ENCODE measurements at places on chromosomes 5 and 9. TPM values are rescaled to one million over a fixed set of nuclear protein-coding genes. Genes with fewer than 3 reads are reported as not detected.

DNA sequence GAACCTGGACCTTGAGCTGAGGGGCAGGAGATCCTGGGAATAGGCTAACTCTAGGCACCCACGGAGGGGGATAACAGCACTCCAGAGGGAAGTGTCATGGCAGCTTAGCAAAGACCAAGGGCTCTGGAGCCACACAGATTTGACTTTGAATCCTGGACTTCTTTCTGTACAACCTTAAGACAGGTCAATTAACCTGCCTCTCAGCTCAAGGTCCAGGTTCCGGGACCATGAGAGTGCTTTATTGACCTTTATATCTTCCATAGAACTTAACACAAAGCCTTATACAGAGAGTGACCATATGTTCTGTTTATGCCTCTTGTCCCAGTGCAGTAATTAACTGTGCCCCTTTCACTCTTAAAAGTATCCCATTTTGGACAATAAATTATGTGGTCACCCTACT lies 90.5 kb upstream of the LRRTM2 start:
- no peak for DNase-seq
- H3K27ac ChIP-seq, result no peak overlapping the region
- no peaks in the 10 kb centered on the region for H3K36me3 ChIP-seq
- H3K27me3 ChIP-seq, result no peaks in the 10 kb centered on the region

GRCh38 chr9:100673249-100673648 lies 95.4 kb downstream of the CAVIN4 start:
- H3K36me3 ChIP-seq, result no peaks in the 10 kb centered on the region
- no peaks in the 10 kb centered on the region for H3K27me3 ChIP-seq
- no peak overlapping the region for H3K27ac ChIP-seq
- no peak overlapping the region for H3K4me3 ChIP-seq
- DNase-seq, result no peak

- no peaks in the 10 kb centered on the region for H3K4me1 ChIP-seq
- H3K4me3 ChIP-seq, result no peak overlapping the region
- no peak overlapping the region for H3K27ac ChIP-seq
- no peak for DNase-seq
- no peaks in the 10 kb centered on the region for H3K27me3 ChIP-seq
These were observed 355.5 kb downstream of the TLR4 start for GRCh38 chr9:118059484-118060278.

DNA sequence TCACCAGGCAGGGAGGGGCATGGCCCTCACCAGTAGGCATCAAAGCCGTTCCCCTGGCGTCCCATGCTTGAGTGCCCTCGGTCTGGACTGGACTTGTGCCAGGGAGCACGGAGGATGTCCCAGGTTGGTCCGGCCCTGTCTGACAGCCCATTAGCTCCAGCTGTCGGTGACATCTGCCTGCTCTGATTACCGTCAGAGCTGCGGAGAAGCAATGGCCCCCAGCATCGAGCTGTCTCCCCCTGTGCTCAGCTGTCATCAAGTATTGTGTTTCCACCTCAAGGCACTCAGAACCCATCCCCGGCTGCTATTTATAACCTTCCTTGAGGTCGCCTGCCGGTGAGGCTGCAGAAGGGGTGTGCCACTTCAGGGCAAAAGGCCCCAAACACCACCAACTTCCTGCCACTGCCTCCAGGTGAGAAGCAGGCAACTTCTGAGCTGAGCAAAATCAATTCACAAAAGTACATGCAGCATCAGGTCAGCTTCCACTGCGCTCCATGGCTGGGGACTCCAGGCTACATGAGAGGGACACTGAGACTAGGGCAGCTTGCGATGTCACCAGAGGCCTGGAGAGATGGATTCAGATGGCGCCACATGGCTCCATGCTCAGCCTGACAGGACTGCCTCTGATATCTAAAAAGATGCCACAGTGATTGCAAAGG lies 142.7 kb downstream of the C5orf15 start:
- H3K4me3 ChIP-seq, result no peak overlapping the region
- H3K36me3 ChIP-seq, result no peaks in the 10 kb centered on the region

DNA sequence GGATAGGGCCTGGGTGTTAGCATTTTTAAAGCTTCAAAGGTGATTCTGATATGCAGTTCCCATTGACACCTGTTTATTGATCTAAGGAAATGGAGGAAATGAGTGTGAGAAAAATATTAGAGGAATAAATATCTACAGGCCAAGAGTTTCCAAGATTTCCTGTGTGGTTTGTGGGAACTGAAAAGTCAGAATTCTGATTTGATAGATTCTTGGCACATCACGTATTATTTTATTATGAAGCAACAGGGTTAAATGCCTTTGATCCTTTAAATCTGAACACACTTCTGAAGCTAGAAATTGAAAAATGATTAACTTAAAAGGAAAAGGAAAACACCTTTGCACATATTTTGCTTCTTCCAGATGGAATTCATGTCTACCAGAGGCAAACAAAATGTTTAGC lies 113.7 kb downstream of the CD180 start:
- peaks cover 1% of the 10 kb centered on the region for H3K36me3 ChIP-seq
- H3K27me3 ChIP-seq, result no peaks in the 10 kb centered on the region

- H3K4me3 ChIP-seq, result no peak overlapping the region
- DNase-seq, result no peak
- no peaks in the 10 kb centered on the region for H3K36me3 ChIP-seq
These were observed 70.8 kb upstream of the STARD4 start for GRCh38 chr5:111582993-111583601.

GRCh38 chr9:121956808-121957207 lies 136.3 kb downstream of the TTLL11 start:
- H3K36me3 ChIP-seq, result no peaks in the 10 kb centered on the region
- H3K27me3 ChIP-seq, result no peaks in the 10 kb centered on the region
- no peak overlapping the region for H3K4me3 ChIP-seq
- H3K4me1 ChIP-seq, result no peaks in the 10 kb centered on the region
- no peak for DNase-seq

DNA sequence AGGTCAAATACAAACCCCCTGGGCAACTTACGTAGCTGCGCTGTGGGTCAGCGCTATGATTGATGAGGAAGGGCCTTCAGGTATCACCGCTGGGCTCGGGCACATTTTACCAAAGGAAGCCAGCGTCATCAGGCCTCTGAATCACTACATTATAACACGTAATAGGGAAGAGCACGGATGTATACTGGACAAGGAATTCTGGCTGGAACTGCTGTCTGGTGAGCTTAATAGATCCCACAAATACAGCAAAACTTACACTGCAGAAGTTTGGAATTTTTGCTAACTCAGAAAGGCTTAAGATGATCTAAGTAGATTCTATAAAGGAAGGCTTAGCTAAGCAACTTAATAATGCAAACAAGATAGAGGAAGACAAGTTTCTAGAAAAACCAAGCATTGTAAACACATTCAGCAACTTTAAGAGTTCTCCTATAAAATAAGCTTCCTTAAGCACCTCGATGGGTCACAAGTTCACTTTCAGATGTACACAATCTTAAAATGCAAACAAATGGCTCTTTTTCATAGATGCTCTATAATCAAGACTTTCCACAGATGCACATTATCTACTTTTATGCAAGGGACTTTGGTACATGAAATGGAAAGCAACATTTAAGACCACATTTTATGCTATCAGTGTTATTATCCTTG lies 360.1 kb upstream of the PANK3 start:
- H3K27me3 ChIP-seq, result no peaks in the 10 kb centered on the region
- H3K4me1 ChIP-seq, result no peaks in the 10 kb centered on the region
- no peak for DNase-seq
- no peak overlapping the region for H3K4me3 ChIP-seq
- no peaks in the 10 kb centered on the region for H3K36me3 ChIP-seq

DNA sequence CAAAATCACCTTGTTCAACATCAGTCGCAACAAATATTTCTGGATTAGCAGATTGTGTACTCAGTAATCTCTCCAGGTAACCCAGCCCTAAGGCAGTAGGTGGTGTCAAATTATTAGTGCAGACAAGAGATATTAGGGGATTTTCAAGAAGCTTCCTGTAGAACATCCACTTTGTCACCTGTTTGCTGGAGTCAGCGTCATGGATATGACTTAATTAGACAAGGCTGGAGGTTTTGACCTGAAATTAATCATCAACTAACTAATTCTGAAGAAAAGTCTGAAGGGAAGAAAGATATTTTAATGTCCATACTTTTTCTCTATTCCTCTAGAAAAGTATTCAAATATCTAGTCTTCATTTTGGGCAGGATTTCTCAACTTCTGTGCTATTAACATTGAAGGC lies 91.4 kb upstream of the CCDC112 start:
- H3K27me3 ChIP-seq, result no peaks in the 10 kb centered on the region
- H3K27ac ChIP-seq, result no peak overlapping the region
- H3K4me3 ChIP-seq, result no peak overlapping the region
- no peaks in the 10 kb centered on the region for H3K36me3 ChIP-seq
- H3K4me1 ChIP-seq, result no peaks in the 10 kb centered on the region

DNA sequence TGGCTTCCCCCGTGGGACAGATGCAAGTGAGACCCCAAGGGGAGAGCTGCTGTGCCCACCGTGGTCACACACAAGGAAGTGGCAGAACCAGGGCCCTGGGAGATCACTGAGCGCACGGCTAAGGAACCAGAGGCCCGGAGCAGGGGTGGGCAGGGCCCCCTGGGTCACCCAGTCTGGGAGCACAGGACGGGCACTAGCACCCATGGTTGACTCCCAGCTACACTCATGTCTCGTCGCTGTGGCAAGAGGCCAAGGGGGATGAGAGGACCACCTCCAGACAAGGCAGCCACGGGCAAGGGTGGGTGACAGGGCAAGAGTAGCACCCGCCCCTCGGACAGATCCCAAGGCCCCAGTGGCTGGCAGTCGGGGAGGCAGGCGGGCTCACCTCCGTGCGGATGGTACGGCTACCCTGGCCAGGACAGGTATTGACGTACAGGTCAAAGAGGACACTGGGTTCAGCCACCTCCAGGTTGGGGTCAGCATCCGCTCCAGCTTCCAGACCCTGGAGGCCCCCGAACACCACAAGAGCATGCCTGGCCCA lies 5.1 kb downstream of the ENDOG start:
- H3K4me3 ChIP-seq, result no peak overlapping the region
- H3K4me1 ChIP-seq, result no peaks in the 10 kb centered on the region
- no peak overlapping the region for H3K27ac ChIP-seq
- no peak for DNase-seq

DNA sequence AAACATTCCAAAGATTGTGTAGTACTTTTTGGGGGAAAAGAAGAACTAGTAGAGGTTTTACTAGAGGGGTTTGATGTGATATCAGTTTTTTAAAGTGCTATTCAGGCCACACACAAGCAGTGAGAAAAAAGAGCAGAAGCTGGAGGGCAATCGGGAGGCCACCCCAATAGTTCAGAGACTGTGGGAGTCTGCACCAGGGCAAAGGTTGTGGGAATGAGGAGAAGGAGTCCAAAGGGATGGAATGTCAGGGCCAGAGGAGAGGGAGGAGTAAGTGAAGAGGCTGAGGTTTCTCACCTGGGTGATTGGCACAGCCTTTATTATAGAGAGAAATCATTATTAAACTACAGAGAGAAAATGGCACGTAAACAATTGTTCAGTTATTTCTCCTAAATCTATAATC lies 134.9 kb upstream of the RAD23B start:
- H3K4me1 ChIP-seq, result peaks cover 6% of the 10 kb centered on the region
- DNase-seq, result no peak
- no peaks in the 10 kb centered on the region for H3K36me3 ChIP-seq
- no peak overlapping the region for H3K4me3 ChIP-seq

DNA sequence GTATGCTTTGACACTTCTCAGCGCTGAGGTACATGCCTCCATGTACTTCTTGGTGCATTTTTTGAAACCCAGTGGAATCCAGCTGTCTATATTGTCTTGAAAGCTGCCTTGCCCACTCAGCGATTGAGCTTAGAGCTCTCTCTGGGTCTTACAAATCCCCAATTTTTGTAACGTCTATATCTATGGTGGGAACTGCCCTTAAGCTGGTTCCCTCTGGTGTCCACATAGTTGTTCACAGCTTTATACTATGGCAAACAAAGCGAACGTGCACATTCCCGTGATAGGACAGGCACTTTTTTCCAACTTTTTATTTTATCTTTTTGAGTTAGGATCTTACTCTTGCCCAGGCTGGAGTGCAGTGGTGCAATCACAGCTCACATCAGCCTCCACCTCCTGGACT lies 20.9 kb downstream of the CDHR2 start:
- H3K27me3 ChIP-seq, result no peaks in the 10 kb centered on the region
- no peaks in the 10 kb centered on the region for H3K4me1 ChIP-seq
- H3K36me3 ChIP-seq, result no peaks in the 10 kb centered on the region
- H3K27ac ChIP-seq, result no peak overlapping the region
- H3K4me3 ChIP-seq, result no peak overlapping the region

DNA sequence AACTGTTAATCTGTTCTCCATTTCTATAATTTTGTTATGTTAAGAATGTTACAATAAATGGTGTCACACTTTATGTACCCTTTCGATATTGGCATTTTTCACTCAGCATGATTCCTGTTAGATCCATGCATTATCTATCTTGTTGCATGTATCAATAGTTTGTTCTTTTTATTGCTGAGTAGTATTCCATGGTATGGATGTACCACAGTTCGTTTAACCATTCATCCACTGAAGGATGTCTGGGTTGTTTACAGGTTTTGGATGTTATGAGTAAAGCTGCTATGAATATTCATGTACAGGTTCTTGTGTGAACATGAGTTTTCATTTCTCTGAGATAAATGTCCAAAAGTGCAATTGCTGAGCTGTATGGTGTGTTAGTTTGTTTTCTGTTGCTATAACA lies 26.3 kb upstream of the CCDC112 start:
- H3K4me3 ChIP-seq, result no peak overlapping the region
- H3K27me3 ChIP-seq, result no peaks in the 10 kb centered on the region
- no peak for DNase-seq
- H3K27ac ChIP-seq, result no peak overlapping the region

GRCh38 chr5:151077967-151078366 lies 2.9 kb downstream of the TNIP1 start:
- no peak overlapping the region for H3K4me3 ChIP-seq
- peak; percentile 11 for DNase-seq
- no peaks in the 10 kb centered on the region for H3K27me3 ChIP-seq

DNA sequence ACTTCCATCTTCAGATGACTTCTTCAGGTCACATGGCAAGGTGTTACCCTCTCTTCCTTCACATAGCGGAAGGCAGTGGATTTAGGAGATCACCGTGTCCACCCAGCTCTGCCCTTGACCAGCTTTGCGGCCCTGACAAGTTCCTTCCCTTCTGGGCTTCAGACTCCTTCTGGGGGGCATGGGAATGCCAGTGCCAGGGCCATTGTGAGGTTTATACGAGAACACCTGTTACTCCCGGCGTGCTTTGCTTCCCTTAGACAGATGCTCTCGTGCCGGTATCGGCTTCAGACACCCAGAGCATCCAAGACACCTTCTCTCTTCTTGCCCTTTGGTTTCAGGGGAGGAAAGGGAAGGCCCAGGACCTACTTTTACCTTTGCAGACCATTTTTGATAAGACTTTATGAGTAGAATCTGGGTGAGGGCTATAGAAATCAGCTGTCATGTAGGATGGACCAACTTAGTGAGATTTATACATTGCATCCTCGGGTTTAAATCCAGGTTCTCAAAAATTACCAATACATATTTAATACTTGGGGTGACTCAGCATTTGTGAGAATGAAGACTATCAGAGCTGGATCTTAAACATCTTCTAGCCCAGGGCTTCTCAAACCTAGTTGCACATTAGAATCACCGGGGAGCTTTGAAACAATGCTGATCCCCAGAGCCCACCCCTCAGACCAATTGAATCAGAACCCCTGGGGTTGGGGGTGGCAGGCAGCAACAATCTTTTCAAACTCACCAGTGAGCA lies 138.2 kb downstream of the MVB12B start:
- H3K4me3 ChIP-seq, result no peak overlapping the region
- DNase-seq, result peak; percentile 26
- H3K4me1 ChIP-seq, result no peaks in the 10 kb centered on the region

The ORM1 gene
- total RNA-seq, result not detected

The FLT4 gene
- 22.1 TPM for total RNA-seq

The PCDHB10 gene
- total RNA-seq, result 7.7 TPM

The KCNT1 gene
- 0.16 TPM for total RNA-seq

The PTGES gene
- total RNA-seq, result 3.5 TPM

All from aorta (tissue), 5 donors.